Memory B cell (primary cell): ENCODE measurements at places on chromosomes 6 and 20.

GRCh38 chr6:145723646-145724045 lies 11.7 kb downstream of the EPM2A start:
- DNase-seq = no peak

DNA sequence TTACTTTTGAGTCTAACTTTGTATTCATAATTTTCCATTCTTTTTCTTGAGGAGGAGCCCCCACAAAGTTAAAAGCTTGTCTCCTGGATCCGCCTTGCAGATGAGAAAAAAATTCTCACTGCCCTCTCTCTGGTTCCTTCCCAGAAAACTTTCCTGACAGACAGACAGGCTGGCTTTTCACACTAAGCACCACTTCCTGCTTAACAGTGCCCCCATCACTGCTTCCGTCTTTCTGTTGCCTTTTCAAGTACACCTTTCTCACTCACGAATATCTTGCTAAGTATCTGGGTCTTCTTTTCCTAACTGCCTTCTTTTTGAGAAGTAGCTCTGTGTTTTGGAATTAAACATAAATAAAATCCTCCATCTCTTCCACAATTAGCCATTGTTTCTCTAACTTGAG lies 19.8 kb upstream of the LMBRD1 start:
- DNase-seq = no peak

- no peak for DNase-seq
Observed at GRCh38 chr6:39684790-39685488, 40.3 kb downstream of the KIF6 start.

- no peak for DNase-seq
Observed at GRCh38 chr20:63027221-63027921, 20.6 kb upstream of the BHLHE23 start.

GRCh38 chr20:8952721-8953120 lies 116.2 kb upstream of the PLCB4 start:
- no peak for DNase-seq

GRCh38 chr20:46811224-46812084 lies 83.2 kb upstream of the EYA2 start:
- no peak for DNase-seq

- DNase-seq = no peak
Observed at GRCh38 chr6:98586163-98586562, 248.2 kb upstream of the POU3F2 start.

DNA sequence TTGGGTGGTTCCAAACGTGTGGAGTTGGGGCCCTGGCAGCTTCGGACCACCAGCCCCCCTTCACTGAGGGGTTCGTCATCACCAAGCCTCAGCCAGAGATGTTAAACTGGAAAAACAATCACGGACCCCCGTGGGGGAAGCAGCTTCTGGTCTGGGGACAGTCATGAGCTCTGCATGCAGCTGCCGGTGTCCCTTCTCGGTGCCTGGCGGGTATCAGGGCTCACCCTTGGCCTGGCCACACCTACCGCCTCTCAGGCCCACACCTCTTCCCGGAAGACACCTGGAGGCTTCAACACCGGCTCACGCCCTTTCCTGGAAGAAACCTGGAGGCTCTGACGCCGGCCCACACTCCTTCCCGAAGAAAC lies 77.8 kb upstream of the BHLHE23 start:
- DNase-seq = no peak

DNA sequence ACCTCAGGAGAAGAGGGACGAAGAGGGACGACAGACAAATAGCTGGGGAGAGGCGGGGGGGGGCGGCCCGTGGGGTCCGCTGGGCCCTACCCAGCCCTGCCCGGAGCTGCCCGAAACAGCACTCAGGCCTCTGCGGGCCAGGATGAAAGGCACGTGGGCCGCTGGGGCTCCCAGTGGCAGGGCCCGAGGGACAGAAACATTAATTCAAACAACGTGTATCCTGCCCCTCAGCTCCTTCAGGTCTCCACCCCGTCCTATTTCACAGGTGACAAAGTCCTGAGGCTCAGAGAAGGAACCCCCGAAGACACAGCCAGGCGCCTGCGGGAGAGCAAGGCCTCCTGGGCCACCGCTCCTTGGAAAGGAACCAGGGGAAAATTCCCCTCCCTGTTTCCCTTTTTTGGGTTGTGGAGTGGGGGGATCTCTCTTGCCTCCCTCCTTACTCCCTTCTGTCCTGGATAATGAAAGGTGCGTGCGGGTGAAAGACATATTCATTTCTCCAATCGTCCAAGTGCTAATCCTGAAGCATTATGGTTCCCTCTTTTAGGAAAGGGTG lies 93.3 kb downstream of the RNASET2 start:
- DNase-seq = no peak

DNA sequence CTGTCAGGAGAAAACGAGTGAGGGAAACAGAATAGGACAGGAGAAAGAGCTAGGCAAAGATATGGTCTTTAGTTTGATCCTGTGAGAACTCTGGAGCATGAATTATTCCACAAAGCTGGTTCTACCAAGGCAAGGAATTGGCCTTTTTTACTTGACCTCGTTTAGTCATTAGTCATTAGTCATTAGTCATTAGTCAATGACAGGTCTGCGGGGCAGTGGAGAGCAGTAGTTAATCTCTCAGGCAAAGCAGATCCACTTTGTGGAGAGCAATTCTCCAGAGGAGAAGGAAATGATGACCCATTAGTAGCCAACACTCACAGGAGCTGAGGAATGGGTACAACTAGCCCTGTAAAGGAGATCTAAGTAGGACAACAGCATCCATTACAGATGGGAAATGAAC lies 22.0 kb upstream of the ABCC10 start:
- no peak for DNase-seq

DNA sequence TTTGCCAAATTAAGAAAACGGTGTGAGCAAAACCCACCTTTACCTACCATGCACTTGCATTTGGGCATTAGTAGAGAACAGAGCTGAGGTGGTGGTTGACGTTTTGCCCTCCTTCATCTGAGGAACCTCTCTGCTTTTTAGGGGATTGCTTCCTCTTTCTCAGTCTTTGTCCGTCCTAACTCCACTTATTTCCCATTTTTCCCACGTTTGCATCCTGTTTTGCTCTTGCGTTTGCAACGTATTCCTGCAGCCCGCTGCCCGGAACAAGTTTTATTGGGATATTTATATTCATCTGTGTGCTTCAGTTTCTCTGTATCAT lies 374 bp upstream of the SERINC1 start:
- DNase-seq = no peak

DNA sequence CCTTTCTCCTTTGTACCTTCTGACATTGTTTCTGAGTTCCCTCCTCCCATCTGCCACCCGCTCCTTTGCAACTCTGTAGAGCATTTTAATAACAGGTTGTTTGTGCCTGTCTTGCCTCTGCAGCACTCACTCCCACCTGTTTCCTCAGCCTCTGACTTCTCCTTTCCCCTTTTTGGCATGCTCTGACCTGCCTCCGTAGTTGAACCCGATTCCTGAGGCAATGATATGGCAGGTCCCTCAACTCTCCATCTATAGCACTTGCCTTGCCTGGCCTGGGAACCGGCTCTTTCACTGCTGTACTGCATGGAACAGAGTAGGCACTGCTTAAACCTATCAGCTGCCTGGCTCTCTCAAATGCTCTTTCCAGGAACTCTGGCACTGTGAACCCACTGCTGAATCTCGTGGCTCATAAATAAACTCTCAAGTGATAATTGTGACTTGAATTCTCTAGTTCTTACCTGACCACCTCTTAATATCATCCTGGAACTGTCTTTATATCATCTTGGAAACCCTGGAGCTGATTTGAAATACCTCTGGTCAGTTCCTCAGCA lies 50.3 kb downstream of the UTRN start:
- DNase-seq = no peak

DNA sequence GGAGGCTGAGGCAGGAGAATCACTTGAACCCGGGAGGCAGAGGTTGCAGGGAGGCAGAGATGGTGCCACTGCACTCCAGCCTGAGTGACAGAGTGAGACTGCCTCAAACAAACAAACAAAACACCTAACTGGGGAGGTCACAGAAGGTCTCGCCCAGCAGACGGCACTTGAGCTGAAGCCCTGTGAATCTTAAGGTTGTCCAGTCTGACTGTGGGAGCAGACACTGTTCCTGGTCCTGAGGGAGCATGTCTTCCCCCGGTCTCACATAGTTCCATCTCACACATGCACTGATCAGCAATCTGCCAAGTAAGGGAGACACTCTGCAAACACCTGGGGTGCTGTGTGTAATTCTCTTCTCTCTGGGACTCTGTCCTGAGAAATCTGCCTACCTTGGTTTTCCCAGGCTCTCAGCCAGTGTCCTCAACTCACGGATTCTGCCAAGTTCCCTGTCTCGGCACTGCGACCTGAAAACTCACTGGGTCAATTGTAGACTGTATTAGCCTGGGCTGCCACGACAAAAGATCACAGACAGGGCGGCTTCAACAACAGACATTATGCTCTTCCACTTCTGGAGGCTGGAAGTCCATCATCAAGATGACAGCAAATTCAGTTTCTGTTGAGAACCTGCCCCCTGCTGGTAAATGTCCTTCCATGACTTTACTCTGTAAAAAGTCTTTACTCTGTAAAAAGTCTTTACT lies 94.3 kb downstream of the JPH2 start:
- DNase-seq = no peak

DNA sequence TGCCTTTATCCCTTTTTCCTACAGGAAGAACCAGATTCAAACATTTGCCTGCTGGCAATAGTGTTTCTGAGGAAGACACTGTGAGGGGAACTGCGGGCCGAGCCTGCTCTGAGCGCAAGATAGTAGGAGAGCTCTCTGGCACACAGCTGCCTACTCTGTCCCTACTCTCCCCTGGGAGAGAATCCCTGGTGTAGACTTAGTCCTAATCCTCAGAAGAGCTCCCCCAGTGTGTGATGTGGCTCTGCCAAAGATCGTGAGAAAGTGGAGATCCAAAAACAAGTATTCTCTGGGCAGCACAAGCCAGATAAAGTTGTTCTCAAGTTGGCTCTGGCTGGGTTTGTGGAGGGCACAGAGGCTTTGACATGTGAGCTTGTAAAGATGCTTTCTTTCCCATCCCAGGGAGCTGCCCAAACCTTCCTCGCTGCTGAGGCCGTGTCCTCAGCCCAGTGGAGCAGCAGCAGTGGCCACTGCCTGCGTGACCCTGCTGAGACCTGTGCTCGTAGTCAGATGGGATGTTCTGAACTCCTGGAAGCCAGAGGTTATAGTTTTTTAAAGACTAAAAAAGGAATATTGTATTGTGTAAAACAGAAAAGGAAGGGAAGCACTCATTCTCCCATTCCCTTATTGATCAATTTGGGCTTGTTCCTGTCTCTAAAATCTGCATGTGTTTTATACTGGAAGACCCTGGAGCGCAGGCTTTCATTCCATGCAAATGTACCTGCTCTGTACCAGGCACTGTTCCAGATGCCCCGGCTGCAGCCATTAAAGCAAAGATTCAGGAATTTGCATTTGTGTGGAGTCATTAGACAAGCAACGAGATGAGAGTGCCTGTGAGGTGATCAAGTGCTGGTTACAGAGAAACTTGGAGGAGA lies 30.7 kb downstream of the PNLDC1 start:
- no peak for DNase-seq

- DNase-seq = no peak
Observed at GRCh38 chr6:27616328-27617045, 143.6 kb upstream of the ZNF184 start.

DNA sequence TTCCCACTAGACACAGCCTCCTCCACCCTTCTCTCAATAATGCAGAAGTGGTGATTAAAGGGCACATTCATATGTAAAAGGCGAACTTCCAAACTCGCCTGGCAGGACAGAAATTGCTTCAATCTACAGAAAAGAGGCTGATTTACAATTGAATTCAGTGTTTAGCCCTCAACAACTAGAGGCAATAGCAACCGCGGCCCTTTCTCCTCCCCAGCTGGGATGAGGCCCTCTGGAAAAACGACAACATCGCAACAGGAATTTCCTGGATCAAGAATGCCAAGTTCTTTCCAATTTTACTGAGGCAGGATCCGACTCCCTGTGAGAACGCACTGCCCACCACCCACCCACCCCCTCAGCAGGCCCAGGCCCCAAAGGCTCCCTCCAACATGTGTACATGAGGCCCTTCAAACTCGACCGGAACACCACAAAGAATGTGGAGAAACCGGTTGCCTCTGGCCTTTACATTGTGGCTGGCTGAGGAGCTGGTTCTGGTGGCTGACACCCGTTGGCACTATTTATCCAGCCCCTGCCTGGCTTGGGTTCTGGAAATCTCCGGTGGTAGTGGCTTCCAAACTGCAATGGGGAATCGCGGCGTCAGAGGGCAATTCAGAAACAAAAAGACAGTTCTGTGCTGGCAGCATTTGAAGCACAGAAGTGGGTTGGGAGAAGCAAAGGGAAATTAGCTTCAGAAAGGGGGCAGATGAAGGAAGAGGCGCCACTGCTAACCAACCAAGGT lies 36.8 kb downstream of the ZMYND8 start:
- DNase-seq = no peak

- DNase-seq = no peak
Observed at GRCh38 chr6:166936079-166936787, 20.1 kb downstream of the RNASET2 start.

DNA sequence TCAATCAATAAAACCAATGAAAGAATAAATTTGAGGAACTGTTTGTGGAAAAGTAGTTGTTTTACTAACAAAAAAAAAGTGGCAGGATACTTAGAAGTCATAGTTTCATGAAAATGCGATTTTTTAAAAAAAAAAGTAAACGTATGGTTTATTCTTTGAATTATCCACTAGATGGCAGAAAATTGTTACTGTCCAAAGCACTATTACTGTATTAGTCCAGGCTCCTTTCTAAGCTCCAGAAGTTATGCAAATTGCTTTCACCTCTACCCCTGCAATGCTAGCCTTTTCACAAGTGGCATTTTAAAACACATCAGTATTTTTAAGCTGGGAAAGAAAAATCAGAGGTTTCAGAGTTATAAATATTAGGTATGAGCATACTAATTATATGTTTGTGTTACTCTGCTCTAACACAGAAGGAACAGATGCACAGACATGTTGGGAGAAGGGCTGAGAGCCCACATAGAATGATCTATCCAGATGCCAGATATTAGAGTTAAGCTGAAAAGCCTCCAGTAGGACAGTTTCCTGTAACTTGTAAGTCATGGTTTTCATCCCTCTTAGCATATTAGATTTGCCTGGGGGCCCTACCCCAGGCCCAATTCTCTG lies 63.9 kb downstream of the FHL5 start:
- peak; percentile 5 for DNase-seq

DNA sequence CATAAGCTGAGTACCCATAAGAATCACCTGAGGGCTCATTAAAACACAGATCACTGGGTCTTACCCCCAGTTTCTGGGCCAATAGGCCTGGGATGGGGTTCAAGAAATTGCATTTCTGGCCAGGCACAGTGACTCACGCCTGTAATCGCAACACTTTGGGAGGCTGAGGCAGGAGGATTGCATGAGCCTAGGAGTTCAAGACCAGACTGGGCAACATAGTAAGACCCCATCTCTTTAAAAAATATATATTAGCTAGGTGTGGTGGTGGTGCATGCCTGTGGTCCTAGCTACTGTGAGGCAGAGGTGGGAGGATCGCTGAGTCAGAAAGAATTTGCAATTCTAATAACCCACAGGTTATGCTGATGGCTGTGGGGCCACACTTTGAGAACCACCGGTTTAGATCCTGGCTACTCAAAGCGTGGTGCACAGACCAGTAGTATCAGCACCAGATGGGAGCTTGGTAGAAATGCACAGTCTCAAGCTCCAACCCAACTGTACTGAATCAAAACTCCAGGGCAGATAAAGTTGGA lies 2.0 kb downstream of the CCM2L start:
- DNase-seq = no peak
